ENCODE measurements at places on chromosomes 1 and 21.

GRCh38 chr1:33723251-33723650, 140.6 kb upstream of the HMGB4 start:
- no peak for DNase-seq

DNA sequence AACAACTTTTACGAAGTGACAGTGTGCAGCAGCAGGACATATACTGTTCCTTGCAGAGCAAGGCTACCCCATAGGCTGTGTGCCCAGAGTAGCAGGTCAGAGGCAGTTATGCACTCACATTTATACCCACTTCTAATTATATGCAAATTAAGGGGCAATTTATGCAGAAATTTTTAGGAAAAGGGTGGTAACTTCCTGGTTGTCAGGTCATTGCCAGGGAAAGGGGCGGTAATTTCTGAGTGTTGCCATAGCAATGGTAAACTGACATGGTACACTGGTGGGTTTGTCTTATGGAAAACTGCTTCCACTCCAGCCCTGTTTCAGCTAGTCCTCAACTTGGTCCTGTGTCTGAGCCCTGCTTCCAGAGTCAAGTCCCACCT, 12.0 kb upstream of the SLAMF1 start:
- DNase-seq, result no peak

DNA sequence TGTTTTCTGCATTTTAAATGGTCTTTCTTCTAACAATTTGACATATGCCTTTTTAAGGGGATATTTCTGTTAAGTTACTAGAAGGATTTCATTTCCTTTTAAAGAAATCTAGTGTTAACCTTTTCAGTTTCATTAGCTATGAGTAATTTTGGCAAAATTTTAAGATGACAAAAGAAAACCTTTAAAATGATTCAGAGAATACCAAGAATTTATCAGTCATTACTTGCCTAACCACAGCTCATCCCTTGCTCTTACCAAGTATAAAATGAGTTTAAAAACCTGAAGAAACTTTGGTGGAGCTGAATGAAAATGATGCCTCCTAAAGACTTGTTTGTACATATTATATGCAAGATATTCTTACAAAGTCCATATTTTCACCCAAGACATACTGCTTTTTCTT, 101.7 kb downstream of the NEK7 start:
- DNase-seq, result no peak

DNA sequence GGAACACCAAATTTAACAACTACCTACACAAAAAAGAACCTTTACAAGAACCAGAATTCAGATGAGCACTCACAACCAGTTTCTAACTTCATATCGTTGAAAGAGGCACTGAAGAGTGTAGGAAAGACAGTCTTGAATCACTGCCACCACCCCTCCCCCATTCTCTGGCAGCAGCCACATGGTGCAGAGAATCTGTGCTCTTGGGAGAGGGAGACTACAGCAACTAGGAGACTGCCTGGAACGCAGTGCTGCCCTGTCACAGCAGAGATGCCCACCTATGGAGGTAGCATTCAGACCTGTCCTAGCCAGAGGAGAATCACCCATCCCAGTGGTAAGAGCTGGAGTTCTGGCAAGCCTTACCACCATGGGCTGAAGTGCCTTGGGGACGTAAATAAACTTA, 7.3 kb downstream of the CCN1 start:
- no peak for DNase-seq

- no peak for DNase-seq
These were observed 385.7 kb downstream of the USP25 start for GRCh38 chr21:16115461-16115860.

DNA sequence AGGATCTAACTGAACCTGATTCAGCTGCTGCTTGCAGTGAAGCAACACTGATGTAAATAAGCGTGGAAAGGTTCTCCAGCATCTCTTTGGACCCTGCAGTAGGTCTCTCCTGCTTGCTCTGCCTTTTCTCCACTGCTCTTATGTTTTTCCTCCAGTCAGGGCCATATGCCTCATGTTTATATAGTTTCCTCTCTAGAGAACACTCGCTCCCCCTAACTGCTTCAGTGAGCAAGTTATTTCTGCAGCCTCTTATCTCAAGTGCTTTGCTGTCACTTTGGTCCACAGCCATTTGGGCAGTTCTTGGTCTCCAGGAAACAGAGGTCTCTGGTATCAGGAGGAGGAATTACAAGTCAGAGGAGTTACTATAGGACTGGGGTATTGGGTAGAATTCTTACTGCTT, 5.3 kb downstream of the PRUNE1 start:
- no peak for DNase-seq

DNA sequence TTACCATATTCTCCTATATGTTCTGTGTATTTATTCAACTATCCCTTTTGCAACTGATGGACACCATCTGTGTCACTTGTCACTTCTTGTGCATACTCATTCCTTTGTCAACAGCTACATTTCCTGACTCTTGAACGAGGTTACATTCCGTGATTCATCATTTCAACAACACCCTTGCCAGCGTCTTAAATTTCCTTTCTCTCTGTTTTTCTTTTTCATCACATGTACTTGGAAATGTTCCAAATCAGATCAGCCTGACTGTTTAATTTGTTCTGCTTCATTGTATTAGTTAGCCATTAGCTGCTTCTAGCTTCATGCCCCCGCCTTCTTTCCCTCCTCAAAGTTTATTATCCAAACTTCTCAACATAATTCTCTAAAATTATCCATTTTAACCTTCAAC, 173.0 kb downstream of the ADGRL4 start:
- no peak for DNase-seq

DNA sequence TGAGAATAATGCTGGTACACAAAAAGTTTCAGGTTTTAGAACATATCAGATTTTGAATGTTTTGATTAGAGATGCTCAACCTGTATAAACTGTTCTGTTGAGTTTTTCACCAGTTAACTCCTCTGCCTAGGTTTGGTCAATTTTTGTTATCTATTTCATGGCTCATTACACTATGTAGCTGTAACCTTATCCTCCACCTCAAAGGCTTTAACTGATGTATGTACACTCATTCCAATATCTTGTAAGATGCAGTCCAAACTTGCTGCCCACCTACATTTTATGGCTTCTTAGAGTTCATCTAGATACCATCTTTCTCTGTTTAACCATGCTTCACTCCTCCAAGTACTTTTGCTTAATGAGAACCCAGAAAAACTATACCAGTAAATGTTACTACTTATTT, 107.8 kb downstream of the EIF4G3 start:
- no peak for DNase-seq

DNA sequence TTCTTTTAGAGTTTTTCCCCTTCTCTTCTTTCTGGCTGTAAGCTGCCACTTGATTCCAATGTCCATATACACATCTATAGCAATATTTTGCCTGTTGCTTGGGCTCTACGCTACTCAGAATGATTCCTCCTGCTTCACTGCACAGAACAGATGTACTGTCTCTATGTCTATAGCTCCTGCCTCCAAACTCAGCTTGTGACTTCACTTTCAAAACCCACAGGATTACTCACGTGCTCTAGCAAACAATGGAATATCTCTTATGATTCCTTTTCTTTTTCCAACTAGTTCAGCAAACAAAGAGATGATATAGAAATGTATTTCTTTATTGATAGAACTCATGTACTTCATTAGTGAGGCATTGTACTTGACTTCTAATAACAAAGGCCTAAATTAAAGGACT, 80.5 kb upstream of the SOX13 start:
- DNase-seq, result no peak

DNA sequence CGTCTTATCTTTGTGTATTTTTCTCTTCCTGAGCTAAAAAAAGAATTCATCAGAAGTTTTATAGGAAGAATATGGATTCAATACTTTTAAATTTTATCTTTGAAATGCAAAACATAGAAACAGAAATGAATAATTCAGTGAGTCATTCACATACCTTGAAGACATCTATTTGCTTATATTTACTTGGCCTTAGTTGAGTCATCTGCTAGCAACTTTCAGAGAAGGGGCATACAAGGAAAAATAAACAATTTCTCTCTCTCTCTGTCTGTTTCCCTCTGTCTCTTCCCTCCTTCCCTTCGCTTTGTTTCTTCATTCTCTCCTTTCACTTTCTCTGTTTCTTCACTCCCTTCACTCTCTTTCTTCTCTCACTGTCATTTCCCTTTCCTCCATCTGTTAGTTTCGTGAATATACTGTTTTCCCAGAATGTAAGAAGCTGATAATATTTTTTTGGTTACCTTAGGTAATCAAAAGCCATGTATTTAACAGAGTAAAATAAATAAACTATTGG, 477.2 kb downstream of the BRINP3 start:
- no peak for DNase-seq

GRCh38 chr1:108884968-108885367, 8.2 kb downstream of the GPSM2 start:
- DNase-seq, result no peak

GRCh38 chr1:91621907-91622306, 121.3 kb downstream of the CDC7 start:
- no peak for DNase-seq

- DNase-seq, result no peak
These were observed 10.1 kb downstream of the NRIP1 start for GRCh38 chr21:15054606-15055239.

GRCh38 chr21:26835027-26835713, 10.0 kb downstream of the ADAMTS1 start:
- DNase-seq, result no peak

- no peak for DNase-seq
These were observed 29.1 kb upstream of the RGS8 start for GRCh38 chr1:182713492-182713891.

- DNase-seq, result no peak
These were observed 347.4 kb downstream of the PTPRU start for GRCh38 chr1:29583727-29584126.

- DNase-seq, result no peak
These were observed 30.0 kb downstream of the IRF2BP2 start for GRCh38 chr1:234579967-234580366.

DNA sequence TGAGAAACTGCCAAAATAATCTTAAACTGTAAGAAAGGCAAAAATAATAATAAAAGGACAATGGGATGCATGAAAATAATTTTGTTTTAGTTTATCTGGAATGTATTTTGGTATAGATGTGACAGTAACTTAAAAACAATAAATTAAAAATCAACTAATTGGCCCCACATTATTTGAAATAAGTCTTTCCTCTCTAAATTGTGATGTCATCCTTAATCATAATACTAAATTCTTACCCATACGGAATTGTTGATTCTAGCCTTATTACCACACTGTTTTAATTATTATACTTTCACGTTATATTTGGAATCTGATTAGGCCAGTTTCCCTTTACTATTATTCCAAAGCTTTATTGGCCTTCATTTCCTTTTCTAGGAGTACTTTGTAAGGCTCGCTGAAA, 7.7 kb downstream of the DESI2 start:
- DNase-seq, result no peak

- DNase-seq, result no peak
These were observed 6.8 kb upstream of the IFNGR2 start for GRCh38 chr21:33396436-33396835.

DNA sequence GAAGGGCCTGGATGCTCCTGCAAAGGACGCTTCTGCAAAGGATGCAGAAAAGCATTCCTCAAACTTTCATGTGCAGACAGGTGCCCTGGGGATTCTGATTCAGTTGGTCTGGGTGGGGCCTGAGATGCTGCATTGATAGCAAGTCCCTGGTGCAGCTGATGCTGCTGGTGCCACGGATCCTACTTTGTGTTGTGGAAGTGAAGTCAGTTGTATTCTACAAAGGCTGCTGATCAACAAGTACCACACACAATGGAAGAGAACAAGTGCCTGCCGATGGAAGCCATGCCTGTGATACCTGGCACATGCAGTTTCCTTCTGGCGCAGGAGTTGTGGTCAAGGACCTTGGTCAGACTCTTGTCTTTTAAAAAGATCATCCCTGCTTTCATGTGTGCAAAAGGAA, 478.8 kb downstream of the CAMTA1 start:
- no peak for DNase-seq

DNA sequence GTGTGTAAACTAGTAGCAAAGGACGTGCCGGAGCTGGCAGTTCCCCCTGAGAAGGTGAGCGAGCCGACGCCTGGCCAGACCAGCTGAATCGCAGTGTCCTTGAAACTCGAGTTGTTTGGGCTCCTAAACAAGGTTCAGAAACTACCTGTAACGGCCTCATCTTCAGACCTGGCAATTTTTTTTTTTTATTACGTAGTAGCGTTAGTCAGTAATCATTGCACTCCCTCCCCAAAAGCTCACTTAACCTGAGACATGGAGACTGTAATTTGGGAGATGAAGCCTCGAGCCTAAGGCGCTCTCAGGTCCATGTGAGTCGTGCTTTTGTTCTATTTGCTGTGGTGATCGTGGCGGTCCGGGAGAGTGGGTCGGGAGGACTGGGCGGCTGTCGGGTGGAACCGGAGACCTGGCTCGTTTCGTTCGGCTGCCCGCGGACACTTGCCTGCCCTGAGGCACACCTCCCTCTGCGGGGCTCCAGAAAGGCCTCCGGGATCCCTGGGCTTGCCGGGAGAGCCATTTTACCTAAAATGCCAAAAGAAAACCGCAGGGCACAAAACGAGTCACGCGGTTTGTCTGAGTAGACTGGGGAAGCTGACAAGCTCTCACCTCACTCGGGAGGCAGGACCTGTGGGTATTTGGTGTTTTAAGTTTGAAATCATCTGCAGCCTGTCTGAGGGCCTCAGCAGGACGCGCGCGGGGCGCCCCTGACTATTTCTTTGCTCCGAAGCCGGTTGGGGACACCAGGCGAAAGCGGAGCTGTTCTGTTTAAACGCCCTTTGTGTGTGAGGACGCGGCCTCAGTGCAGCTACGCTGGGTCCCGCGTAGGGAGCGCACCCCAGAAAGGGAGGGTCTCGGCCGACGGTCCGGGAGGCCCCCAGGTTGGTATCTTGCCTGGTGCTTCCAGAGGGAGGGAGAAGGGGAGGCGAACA, 722 bp downstream of the LHX8 start:
- no peak for DNase-seq

GRCh38 chr1:234969581-234970400, 158.8 kb downstream of the TOMM20 start:
- no peak for DNase-seq

DNA sequence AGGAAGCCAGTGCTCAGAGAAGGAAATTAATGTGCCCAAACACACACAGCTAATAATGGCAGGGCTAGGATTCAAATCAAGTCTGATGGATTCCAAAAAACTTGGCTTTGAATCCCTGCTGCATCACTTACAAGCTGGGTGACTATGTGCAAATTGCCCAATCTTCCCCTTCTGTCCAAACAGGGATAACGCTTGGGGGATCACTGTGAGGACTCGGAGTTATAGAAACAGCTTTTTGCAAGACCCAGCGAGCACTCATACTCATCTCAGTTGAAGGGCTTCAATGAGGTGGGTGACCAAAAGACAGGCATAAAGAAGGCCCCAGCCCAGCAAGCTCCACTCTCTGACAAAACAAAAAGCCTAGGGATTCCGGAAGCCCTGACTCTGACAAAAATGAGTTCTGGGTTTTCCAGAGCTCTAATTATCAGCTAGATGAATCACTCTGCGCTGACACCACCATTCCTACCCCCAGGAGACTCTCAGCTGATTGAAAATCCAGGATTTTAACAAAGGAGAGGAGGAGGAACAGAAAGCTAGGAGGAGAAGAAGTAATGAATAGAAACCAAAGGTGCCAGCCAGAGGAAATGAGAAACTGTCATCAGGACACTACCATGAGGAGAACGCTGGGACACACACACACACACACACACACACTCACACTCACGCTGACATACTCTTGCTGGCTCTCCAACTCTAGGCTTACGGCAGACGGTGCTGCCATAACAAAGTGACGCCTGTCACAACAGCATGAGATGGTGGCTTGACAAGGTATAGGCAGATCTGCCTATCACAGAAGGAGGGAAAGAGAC, 1.6 kb upstream of the STK40 start:
- no peak for DNase-seq

Measured in cerebellar nuclear complex (tissue), 1 donor.